Left ventricle myocardium inferior (tissue), 1 donor: ENCODE measurements at places on chromosomes 4 and X. TPM values are rescaled to one million over a fixed set of nuclear protein-coding genes. Genes with fewer than 3 reads are reported as not detected.

DNA sequence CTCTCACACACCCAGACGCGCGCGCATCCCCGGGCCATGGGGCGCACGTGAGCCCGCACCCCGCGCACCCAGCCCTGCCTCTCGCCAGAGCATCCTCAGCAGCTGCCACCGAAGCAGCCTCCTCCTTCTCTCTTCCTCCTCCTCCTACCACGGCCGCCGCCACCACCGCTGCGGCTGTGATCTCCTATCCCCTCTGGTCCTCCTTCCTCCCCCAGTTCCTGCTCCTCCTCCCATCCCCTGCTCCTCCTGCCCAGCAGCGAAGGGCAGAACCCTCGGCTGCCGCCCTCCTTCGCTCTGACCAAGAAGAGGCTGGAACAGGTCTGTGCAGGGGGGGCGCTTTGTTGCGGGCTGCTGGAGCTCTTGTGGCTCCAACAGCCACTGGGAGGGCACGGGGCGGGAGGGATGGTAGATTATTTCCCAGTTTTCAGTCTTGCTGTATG is 148.7 kb upstream of the CHRDL1 start:
- H3K27ac ChIP-seq, result no peak overlapping the region
- H3K36me3 ChIP-seq, result no peaks in the 10 kb centered on the region
- H3K27me3 ChIP-seq, result peaks cover 6% of the 10 kb centered on the region
- no peak overlapping the region for H3K4me3 ChIP-seq
- no peak for DNase-seq
- no peaks in the 10 kb centered on the region for H3K4me1 ChIP-seq

- H3K27me3 ChIP-seq, result no peaks in the 10 kb centered on the region
- H3K36me3 ChIP-seq, result no peaks in the 10 kb centered on the region
- H3K27ac ChIP-seq, result no peak overlapping the region
- H3K4me1 ChIP-seq, result no peaks in the 10 kb centered on the region
Observed at GRCh38 chrX:22575161-22575845, 302.6 kb downstream of the CBLL2 start.

DNA sequence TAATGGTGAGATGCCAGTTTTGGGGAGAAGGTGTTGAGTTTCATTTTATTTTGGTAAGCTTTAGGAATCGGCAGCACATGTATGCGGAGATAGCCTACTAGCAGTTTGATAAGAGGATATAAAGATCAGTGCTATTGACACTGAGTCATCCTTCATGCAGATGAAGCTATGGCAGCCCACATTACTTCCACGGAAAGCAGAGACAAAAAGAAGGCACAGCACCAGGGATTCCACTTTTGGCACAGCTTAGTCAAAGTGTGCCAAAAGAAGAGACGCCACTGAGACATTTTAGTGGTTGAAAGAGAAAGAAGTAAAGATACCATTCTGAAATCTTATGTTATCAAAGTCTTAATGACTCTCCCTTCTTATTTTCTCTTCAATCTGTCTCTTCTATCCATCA is 103.8 kb downstream of the GABRB1 start:
- H3K27ac ChIP-seq, result no peak overlapping the region
- H3K4me1 ChIP-seq, result no peaks in the 10 kb centered on the region
- no peak for DNase-seq
- no peaks in the 10 kb centered on the region for H3K27me3 ChIP-seq
- no peaks in the 10 kb centered on the region for H3K36me3 ChIP-seq
- no peak overlapping the region for H3K4me3 ChIP-seq

PABPC5 gene
- 0.91 TPM for total RNA-seq

DNA sequence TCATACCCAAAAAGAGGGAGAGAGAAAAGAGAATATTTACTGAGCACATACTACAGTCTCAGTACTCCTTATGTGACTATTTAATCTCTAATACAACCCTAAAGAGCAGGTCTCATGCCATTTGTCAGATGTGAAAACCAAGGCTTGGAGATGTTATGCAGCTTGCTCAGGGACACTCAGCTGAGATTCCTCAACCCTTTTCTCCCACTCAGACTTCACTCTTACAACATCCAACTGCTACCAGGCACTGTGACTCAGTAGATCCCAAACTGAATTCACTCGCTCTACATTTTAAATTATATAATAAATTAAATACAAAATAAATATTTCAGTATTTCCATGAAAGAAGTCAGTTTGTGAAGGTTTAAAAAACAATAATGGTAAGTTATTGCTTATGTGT is 53.7 kb downstream of the TSPAN5 start:
- H3K36me3 ChIP-seq, result no peaks in the 10 kb centered on the region
- DNase-seq, result no peak
- H3K27ac ChIP-seq, result no peak overlapping the region
- H3K4me1 ChIP-seq, result no peaks in the 10 kb centered on the region

GRCh38 chr4:74097116-74097515 is 1.9 kb downstream of the CXCL2 start:
- peak overlapping the region; percentile 73 for H3K4me3 ChIP-seq
- no peak for DNase-seq
- H3K36me3 ChIP-seq, result no peaks in the 10 kb centered on the region
- H3K27me3 ChIP-seq, result no peaks in the 10 kb centered on the region
- H3K4me1 ChIP-seq, result peaks cover 26% of the 10 kb centered on the region
- peak overlapping the region; percentile 89 for H3K27ac ChIP-seq

- H3K27me3 ChIP-seq, result no peaks in the 10 kb centered on the region
- H3K4me1 ChIP-seq, result no peaks in the 10 kb centered on the region
- DNase-seq, result no peak
- no peak overlapping the region for H3K4me3 ChIP-seq
- no peaks in the 10 kb centered on the region for H3K36me3 ChIP-seq
Observed at GRCh38 chr4:141871086-141871770, 234.8 kb downstream of the IL15 start.

GRCh38 chrX:121000589-121000988 is 15.0 kb upstream of the CT47A1 start:
- H3K4me1 ChIP-seq, result no peaks in the 10 kb centered on the region
- H3K4me3 ChIP-seq, result no peak overlapping the region
- DNase-seq, result no peak
- no peaks in the 10 kb centered on the region for H3K36me3 ChIP-seq
- H3K27ac ChIP-seq, result no peak overlapping the region
